ENCODE measurements at places on chromosomes 6 and 20.

GRCh38 chr20:58981628-58982364 lies 740 bp downstream of the NELFCD start:
- DNase-seq, result peak; percentile 19

DNA sequence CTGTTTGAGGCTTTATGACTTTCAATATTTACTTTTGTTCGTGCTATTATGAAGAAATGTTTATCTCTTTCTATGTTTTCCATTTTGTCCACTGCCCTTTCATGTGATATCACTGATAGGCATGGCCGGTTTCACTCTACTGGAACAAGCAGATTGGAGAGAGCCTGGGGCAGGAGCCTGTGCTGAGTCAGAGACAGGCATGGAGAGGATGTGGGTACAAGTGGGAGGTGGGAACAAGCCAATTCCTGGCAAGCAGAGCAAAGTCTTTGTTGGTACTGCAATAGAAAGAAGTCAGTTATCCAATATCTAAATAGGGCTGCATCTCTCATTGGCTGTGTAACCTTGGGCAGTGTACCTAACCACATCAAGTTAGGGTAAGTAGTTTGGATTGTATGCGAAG lies 545.6 kb upstream of the MAP3K7 start:
- peak; percentile 4 for DNase-seq

GRCh38 chr6:144811140-144811539 lies 526.0 kb downstream of the UTRN start:
- peak; percentile 47 for DNase-seq

DNA sequence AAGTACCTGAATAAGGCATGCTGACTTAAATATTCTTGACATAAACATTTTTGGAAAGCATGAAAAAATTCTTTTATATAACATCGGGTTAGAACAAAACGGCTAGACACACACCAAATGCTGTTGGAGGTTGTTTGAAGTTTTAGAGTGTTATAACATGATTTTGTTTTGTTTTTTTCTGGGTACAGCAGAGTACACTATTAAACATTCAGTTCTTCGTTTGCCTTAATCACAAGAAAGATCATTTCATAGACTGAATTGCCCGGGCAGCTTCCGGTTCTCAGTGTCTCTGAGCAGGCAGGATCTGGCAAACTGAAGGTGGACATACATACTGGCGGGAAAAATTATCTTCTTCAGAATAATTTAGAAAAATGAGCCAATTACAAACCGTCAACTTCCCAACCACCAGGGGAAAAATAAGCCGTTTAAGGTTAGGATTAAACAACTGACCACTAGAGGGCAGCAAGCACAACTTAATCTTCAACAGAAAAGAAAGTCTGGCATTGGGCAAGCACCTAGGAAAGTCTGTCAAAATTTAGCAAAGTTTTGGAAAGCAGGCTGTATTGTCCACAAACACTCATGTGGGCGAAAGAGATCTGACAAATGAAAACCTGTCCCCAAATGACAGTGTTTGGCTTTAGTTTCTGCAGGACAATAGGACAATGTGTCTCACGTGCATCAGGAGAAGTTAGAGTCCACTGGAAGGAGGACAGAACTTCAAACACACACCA lies 15.0 kb downstream of the ZNF217 start:
- peak; percentile 96 for DNase-seq

DNA sequence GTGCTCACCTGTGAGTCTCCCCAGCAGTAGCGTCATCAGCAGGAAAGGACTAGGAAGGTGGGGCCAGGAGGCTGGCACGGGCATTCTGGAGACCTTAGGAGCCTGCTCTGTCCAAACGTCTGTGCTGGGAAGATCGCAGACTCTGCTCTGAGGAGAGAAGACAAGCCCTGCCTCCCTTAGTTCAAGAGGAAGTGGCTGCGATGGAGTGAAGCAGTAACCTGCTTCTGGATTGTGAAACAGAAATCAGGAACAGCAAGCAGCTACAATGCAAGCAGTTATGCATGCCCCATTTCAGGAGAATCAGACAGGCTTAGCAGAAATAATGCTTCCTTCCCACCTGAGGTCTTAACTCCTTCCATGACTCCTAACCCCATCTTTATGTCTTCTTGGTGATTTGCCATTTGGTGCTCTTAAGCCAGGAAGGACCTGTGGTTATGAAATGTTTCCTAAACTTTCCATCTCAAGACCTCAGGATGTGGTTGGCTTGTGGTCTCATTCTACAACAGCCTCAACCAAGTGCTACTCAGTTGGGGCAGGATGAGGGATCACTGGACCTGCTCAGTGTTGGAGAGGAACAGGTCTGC lies at the start of gene SIRPB1:
SIRPB1 (minus strand) TSS at position 149 of the 584 bp plus-strand sequence; CDS start at position 84, 65 bp downstream.
- DNase-seq, result no peak

DNA sequence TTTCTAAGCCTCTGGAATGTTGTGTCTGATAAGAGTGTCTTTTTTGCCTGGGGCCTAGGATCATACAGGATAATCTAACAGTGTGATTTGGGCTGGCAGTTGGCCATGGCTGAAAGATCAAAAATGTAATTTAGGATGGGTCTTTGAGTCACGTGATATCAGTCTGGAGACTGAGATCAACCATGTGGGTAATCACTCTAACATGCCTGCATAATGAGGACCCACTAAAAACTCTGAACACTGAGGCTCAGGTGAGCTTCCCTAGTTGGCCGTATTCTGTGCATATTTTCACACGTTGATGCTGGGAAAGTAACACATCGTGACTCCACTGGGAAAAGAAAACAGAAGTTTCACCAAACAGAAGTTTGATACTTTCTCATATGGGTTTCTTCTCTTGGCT lies 6.3 kb upstream of the MMS22L start:
- DNase-seq, result no peak

GRCh38 chr6:26156850-26157250 lies 69.6 kb downstream of the HFE start:
- no peak for DNase-seq

DNA sequence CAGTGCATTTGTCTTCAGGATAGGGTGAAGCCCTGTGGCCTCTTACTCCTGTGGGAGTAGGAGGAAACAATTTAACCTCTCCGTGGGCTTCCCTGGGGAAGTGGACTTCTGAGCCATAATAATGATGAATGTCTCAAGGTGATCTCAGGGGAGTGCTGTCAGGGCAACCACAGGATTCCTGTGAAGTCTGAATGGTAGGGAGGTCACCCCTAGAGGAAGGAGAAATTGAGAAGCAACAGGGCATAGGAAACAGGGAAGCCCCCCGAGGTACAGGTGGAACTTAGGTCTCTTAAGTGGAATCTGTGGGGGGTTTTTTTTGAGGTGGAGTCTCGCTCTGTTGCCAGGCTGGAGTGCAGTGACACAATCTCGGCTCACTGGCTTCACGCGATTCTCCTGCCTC lies 26.9 kb downstream of the STK35 start:
- no peak for DNase-seq

DNA sequence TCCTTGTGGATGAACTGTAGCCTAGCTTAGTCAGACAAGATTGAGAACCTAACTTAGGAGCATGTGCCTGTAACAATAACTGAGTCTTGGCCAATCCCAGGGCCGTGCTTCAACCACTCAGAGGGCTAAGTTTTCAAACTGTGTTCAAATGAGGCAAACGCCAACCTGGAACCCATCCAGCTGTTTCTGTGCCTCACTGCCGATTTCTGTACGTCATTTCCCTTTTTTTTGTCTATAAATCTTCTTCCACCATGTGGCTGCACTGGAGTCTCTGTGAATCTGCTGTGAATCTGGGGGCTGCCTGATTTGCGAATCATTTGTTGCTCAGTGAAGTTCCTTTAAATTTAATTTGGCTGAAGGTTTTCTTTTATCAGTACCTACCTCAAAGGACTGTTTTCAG lies 115.0 kb upstream of the CHD6 start:
- DNase-seq, result no peak

- DNase-seq, result no peak
Observed at GRCh38 chr20:43736588-43737158, 9.9 kb upstream of the GTSF1L start.

- no peak for DNase-seq
Observed at GRCh38 chr6:108640104-108640503, 79.4 kb downstream of the FOXO3 start.

DNA sequence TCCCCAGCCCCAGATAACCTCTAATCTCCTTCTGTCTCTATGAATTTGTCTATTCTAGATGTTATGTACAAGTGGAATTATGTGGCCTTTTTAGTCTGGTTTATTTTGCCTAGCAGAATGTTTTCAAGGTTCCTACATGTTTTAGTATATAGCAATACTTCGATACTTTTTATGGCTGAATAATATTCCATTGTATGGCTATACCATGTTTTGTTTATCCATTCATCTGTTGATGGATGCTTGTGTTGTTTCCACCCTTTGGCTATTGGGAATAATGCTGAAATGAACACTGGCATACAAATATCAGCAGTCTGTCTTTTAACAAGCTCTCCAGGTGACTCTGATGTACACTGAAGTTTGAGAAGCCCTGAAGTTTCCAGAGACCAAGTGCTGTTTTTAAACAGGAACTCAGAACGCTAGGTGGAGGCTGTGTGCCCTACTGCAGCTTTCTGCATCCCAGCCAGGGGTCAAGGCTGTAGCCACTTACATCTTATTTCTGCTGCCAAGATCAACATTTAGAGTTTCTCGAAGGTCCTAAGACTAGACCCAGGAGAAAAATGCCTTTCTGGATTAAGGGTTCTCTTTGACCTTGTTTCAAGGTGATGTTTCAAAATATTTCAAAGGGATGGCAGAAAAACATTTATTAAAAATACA lies 123.0 kb downstream of the SOBP start:
- DNase-seq, result no peak

DNA sequence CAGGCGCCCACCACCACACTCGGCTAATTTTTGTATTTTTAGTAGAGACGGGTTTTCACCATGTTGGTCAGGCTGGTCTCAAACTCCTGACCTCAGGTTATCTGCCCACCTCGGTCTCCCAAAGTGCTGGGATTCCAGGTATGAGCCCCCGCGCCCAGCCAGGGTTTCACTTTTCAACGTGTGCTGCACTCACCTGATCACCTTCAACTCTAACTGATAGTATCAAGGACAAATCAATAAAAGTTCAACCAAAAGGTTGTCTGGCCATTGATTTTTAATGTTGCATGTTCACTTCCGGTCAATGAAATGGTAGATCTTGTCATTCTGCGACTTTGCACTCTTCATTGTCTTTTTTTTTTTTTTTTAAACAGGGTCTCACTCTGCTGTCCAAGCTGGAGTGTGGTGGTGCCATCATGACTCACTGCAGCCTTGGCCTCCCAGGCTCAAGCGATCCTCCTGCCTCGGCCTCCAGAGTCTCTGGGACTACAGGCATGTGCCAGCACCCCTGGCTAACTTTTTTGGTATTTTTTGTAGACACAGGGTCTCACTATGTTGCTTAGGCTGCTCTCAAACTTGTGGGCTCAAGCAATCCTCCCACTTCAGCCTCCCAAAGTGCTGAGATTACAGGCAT lies 37.3 kb downstream of the ZNF217 start:
- DNase-seq, result no peak

GRCh38 chr6:82227770-82228169 lies 19.8 kb downstream of the IBTK start:
- peak; percentile 7 for DNase-seq

DNA sequence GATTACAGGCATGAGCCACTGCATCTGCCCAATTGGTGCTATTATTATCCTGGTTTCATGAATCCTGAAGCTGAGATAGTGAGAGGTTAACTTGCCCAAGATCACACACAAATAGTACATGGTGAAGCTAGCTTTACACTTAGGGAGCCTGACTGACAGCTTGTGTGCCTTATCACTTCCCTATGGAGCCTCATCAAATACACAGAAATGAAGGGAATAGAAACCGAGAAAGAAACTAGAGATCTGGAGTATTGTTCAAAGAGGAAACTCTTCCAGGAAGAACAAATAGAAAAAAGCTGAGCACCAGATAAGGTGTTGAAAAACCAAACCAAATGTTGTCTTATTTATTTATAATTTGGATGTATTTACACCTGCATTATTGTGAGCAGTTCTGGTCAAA lies 155.0 kb upstream of the CITED2 start:
- no peak for DNase-seq

DNA sequence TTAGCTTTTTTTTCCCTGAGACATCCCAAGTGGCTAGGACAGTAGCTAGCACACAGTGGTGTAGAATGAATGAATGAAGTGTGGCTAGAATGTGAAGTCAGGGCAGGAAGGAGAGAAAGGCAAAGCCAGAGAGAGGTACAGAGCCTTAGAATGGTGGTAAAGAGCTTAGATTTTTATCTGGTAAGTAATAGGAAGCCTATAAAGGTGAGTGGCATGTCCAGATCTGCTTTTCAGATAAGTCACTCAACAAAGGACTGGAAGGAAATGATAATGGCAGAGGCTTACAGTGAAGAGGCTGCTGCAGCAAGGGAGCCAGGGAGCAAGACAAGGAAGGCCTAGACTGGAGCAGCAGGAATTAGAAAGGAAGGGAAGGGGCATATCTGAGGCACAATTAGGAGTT lies 96.0 kb upstream of the PRDM1 start:
- DNase-seq, result no peak

DNA sequence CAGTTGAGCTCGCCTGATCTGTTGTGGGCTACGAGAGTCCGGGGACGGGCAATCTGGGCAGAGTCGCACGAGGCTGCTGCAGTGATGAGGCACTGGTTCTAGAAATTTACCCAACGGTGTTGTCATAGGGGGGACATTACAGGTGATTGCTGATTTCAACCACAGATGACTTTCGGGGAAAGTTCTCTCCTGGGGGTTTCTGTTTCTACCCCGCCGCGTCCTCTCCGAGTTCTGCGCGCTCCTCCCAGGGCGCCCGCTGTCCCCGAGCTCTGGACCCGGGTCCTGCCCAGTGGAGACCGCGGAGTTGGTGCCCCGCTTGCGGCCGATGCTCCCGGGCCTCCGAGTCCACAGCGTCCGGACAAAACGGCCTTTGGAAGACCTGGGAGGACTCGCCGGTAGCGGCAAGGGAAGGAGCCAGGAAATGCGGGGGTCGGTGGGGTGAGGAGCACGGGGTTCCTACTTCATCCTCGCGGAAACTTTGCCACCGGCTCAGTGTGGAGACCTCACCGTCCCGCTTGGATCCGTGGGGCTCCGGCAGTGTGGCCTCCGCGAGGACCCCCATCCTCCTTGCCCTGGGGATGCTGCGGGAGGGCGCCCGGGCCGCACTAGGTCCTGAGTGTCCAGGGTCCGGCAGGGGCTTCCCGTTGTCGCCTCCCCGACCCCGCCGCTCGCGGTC lies 12.3 kb upstream of the RAET1L start:
- no peak for DNase-seq

DNA sequence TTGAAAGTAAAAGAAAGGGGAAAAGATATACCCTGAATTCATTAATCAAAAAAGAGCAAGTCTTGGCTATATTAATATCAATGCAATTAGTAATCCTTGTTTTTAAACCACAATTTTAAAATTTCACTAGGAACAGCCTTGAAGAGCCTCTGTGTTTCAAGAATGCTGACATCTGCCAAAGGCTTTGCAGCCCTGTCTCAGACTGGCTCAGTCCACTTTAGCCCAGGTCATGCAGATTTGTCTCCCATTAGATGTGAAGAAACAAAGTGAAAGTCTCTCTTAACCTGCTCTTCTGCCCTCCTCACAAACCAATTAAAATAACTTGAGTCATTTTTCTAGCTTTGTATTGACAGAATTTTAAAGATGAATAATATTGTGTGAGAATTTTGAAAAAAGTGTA lies 102.7 kb upstream of the CARMIL1 start:
- DNase-seq, result no peak

- DNase-seq, result peak; percentile 43
Observed at GRCh38 chr20:32356622-32357374, 1.3 kb upstream of the ASXL1 start.
